ENCODE measurements at places on chromosomes 2 and 18.

DNA sequence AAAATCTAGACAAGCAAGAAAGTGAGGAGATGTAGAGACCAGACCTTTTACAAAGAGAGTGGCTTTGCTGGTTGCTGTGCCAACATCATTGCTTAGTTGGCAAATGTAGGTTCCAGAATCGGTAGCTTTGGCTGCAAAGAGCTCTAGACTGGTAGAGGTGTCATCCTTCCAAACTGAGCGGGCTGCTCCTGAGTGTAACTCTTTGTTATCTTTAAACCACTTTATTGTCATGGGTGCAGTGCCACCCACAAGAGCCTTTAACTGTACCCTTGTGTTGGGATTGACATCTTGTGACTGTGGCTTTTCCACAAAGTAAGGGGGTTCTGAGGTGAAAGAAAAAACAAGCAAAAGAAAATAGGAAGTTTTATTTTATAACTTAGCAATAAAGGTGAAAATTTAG, 77.2 kb downstream of the TTN start:
- DNase-seq = no peak

GRCh38 chr2:216947055-216947454, 87.2 kb upstream of the TNP1 start:
- DNase-seq = no peak

DNA sequence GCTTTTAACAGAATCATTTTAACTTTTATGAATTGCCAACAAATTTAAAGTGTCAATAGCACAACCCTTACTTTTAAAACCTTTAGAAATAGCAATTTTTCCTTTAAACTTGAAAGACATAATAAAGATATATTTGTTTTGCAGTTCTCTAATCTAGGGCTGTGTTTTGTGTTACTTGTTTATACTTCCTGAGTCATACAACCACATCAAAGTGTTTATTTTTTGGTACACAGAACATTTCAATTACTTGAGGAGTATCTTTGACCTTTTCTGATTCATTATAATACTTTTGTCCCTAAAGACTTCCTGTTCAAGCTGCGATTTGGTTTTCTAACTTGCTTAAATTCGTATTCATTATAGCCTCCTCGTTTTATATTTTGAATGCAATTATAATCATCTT, 21.8 kb downstream of the TYW5 start:
- DNase-seq = no peak

GRCh38 chr2:37654932-37655841, 16.3 kb downstream of the CDC42EP3 start:
- DNase-seq = no peak

DNA sequence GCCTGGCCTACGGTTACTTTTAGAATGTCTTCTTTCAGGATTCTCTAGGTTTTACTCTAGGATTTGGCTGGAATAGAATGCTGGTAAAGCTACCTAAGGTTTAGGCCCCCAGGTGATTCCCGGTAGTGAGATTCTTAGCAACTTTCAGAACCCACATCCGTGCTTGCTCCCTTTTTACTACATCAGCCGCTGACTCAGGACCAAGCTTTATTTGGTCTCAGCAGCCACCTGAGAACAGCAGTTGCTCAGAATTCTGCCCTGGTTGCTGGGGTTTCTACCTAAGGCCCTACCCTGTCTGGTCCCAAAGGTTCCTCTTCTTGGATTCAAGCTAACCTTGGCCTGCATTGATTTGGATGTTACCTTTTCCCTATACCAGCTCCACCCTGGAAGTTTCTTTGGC, 36.1 kb upstream of the NDUFV2 start:
- DNase-seq = no peak

DNA sequence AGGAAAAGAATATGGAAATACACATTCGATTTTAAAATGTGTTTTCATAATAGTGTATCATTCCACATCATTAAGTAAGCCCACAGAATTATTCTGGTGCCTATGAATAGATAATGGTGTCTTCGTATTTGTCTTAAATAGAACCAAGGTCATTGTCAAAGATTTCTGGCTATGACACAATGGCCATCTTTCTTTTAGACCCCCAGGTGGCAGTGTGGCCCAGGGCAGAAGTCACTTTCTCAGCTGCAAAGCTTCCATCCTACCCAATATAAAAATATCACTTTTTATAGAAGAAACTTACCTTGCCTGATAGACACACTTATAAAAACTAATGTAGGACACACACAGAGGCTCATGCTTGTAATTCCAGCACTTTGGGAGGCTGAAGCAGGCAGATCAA, 57.5 kb downstream of the ZRANB3 start:
- DNase-seq = no peak

GRCh38 chr2:239554766-239555570, 154.1 kb upstream of the HDAC4 start:
- no peak for DNase-seq

- DNase-seq = no peak
These were observed 1596.6 kb upstream of the CELF4 start for GRCh38 chr18:39162013-39162827.

- no peak for DNase-seq
These were observed 148.3 kb downstream of the ATL2 start for GRCh38 chr2:38228753-38229152.

DNA sequence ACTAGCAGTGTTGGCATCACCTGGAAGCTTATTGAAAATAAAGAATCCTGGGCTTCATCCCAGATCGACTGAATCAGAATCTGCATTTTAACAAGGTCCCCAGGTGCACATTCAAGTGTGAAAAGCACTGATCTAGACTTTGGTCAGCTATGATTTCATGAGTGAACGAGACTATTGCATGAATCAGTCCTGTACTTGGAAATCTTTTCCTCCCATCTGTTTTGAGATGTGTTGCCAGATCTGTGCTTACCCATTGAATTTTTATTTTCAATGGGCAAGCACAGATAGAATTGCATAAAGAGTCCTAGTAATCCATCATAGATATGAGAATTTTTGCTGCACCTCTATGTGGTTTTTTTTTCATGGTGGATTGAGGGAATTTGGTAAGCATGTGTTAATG, 64.0 kb downstream of the PMS1 start:
- DNase-seq = no peak

- DNase-seq = no peak
These were observed 235.5 kb downstream of the GULP1 start for GRCh38 chr2:188527141-188527540.

- no peak for DNase-seq
These were observed 155.3 kb upstream of the MYO3B start for GRCh38 chr2:170022692-170023091.

- DNase-seq = no peak
These were observed 1.5 kb downstream of the TEX261 start for GRCh38 chr2:70992945-70993853.

- DNase-seq = no peak
These were observed 30.2 kb downstream of the EDAR start for GRCh38 chr2:108958632-108959341.

- no peak for DNase-seq
These were observed 587.3 kb upstream of the ID2 start for GRCh38 chr2:8094526-8094925.

GRCh38 chr18:27363872-27364271, 178.8 kb upstream of the CHST9 start:
- no peak for DNase-seq

DNA sequence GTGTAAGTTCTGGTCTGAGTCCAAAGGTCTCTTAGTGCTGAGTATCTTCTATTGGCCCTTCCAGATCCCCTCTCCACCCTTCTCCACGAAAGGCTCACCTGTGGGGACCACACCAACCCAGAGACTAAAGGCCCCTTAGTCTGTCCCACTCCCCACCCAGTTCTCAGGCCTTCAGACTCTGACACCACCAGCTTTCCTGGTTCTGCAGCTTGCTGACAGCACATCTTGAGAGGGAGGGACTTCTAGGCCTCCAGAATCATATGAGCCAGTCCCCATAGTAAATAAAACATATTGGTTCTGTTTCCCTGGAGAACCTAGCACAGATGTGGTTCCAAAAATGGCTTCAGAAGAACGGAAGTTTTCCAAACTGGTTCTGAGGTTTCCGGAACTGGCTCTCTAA, 38.5 kb upstream of the KLF11 start:
- DNase-seq = no peak

- no peak for DNase-seq
These were observed 12.1 kb upstream of the SULT1C4 start for GRCh38 chr2:108365656-108366055.

DNA sequence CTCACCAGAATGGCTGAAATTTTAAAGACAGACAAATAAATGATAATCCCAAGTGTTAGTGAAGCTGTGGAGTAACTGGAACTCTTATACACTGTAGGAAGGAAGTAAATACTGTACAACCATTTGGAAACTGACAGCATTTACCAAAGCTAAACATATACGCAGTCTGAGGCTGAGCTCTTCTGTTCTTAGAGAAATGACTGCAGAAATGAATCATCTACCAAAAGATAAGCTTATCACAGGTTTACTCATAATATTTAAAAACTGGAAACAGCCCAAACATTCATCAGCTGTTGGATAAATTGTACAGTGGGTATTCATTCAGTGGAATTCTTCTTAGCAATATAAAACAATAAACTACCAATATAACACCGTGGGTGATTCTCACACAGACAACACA, 218.2 kb upstream of the RAB12 start:
- no peak for DNase-seq

GRCh38 chr18:48445540-48445939, 36.4 kb upstream of the ZBTB7C start:
- DNase-seq = peak; percentile 73

DNA sequence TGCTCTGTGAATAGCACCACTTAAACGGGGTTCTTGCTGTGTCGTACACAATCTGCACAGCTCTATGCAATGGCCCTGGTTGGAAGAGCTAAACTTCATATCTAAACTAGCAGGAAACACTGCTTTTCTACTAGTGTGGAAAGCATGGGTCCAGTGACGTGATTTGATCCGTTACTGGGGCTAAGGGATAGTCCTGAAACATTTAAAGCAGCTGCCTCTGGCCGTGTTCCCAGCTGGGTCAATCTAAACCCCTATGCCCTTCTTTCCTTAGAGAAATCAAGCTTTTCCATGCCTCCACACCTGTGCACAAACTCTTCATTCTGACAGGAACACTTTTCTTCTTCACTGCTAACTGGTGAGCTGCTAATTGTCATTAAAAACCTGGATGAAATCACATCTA, 5.4 kb upstream of the IGFBP5 start:
- DNase-seq = no peak

DNA sequence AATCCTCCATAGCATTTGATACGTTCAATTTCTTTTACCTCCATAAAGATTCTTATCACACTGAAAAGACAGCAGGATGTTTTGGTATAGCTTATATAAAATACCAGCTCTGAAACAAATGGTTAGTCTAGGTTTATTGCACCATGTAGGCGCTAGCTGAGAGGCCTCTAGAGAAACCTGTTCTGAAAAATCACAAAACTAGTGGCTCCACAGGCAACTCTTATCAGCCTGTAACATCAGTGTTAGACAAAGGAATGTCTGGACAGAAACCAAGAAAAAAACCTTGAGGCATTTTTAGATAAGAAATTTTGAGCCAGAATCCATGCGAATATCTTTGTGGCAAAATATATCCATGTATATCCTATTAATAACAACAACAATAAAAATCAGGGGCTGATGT, 440.4 kb upstream of the MAP2 start:
- no peak for DNase-seq

DNA sequence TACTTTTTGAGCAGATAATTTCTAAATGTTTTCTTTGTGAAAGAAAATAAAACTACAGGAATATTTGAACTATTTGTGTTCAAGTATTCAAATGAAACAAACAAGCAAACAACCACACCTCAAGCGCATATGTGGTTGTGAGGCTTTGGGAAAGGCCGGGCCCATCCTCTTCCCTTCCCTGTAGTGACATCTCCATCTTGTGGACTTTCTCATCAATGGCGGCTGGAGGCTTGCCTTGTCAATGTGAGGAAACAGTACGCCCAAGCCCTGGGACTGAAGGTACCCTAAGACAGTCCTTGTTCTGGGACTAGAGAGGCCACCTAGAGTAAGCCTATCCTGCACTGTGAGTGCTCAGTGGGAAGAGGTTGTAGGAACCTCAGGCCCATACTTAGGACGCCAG, 166.8 kb downstream of the TPGS2 start:
- no peak for DNase-seq

DNA sequence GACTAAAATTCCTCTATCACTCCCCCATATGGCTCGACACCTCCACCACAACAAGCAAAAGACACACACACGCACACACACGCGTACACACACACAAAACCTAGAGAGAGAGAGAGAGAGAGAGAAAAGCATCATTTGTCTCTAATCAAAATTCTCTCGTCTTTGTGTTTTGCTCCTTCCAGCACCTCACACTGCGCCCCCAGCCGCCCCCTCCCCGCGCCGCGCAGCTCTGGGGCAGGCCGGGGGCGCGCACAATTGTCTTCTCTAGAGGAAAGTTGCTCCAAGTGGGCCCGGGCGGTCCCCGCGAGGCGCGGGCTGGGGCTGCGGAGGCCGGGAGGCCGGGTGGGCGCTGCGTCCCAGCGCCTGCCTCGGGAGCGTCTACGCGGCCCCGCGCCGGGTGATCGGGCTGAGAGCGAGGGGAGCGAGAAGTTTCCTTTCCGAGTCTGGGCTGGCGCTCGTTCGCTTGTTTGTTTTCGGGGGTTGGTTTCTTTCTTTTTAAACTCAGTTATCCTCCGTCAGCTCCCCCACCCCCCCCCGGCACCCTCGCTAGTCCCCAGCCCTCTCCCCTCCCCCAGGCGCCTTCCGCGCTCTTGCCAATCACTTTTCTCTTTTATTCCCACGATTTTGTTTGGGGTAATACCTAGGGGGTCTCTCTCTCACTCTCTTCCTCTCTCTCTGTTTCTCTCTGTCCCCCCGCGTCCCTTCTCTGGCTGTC, 4.1 kb downstream of the ZEB2 start:
- DNase-seq = no peak

- DNase-seq = no peak
These were observed 109.2 kb downstream of the MAP4K4 start for GRCh38 chr2:101806701-101807100.

DNA sequence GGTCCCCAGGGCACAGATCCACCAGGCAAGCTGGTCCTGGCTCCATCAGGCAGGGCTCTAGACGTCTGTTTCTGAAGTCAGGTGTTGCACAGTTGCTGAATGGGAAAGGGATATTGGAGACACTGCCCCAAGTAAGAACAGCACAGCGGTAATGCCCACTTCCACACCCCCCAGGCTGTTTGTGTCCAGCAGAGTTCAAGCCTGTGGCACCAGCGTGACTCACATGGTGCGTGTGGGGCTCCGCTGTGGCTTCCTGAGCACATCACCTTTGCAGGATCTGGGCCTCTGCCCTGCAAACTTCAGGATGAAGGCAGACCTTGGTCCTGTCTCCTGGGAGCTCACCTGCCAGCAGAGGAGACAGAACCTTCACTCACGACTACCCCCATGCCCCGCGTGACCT, 203.3 kb downstream of the TFCP2L1 start:
- no peak for DNase-seq

GRCh38 chr18:78378403-78378802, 601.2 kb upstream of the SALL3 start:
- no peak for DNase-seq

- DNase-seq = no peak
These were observed 18.6 kb downstream of the LYPD1 start for GRCh38 chr2:132651115-132652045.

All from stimulated activated CD4-positive, alpha-beta T cell treated with anti-CD3 and anti-CD28 coated beads, Interleukin-2, amount 100 ng/mL, for 48 hours (primary cell).